ENCODE measurements at places on chromosomes 3 and 15.

DNA sequence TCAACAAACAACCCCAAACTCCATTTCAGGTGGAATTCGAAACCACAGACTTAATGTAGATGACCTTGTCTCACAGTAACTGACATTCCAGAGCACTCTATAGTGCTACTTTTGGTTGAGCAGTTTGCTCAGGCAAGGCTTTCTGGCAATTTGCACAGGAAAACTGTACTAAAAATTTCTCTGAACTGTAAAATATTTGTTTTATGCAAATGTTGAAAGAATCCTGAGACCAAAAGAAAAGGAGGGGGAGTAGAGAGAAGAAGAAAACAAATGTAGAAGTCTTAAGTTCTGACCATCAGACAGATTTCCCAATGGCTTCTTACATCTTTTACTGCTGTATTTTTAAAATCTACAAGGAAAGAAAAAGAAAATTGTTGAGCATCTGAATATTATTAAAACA lies 53.5 kb downstream of the DTWD1 start:
- DNase-seq, result no peak

GRCh38 chr3:147651107-147651778 lies 242.1 kb downstream of the ZIC1 start:
- no peak for DNase-seq

DNA sequence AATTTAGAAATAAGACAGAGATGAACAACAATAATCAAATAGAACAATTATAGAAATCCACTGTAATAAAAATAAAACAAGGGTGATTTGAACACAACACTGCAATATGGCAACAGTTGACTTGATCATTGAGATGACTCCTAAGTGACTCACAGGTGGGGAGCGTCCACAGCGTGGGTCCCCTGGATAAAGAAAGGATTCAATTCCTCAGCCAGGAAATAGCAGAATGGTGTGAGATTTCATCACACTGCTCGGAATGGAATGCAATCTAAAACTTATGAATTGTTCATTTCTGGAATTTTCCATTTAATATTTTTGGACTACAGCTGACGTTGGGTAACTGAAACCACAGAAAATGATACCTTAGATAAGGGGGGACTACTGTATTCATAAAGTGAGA lies 82.0 kb downstream of the CNTN3 start:
- no peak for DNase-seq

- DNase-seq, result no peak
These were observed 96.0 kb upstream of the ATP10A start for GRCh38 chr15:25959100-25959499.

DNA sequence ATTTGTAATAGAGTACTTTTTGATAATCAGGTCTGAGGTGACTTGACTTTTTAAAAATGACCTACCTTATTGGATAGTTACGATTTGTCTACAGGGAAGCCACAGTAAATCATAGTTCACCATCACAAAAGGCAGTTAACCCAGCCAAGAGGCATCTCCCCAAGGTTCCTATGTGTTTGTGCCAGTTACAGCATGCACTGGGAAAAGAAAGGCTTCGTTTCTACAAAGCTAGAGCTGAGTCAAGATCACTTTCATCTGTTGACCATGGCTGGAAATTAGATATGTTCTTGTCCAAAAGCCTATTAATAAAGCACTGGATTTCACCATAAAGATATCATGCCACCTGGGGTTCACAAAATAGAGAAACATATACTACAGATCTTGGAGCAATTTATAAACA lies 139.9 kb downstream of the GREM1 start:
- no peak for DNase-seq

DNA sequence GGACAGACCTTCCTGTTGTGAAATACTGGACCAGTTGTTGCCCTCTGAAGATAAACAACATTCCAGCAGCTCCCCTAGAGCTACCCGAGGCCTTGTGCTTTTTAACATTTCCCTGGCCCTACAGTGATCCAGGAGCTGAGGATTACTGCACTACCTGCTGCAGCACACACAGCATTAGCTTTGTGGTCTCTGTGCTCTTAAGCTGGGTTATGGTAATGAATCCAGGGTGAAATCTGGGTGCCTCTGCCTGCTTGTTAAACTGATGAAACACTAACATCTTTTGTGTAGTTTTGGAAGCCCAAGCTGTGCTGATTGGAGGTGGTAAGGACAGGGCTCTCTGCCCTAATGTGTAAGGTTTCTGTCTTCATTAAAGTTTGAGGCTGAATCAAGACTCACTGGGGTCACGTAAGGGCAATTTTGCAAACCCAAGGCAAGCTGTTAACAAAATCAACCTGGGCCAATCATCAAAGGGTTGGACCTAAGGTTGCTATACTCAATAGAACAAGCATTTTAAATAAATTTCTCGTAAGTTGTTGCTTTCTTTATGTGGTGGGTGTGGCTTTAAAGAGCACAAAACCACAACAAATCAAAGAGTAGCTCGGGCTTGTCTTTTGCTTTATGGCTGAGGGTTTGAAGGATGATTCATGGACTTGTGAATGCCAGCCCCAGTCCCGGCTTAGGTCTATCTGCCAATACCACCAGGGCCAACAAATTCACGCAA lies 183.9 kb downstream of the TPRG1 start:
- peak; percentile 15 for DNase-seq

DNA sequence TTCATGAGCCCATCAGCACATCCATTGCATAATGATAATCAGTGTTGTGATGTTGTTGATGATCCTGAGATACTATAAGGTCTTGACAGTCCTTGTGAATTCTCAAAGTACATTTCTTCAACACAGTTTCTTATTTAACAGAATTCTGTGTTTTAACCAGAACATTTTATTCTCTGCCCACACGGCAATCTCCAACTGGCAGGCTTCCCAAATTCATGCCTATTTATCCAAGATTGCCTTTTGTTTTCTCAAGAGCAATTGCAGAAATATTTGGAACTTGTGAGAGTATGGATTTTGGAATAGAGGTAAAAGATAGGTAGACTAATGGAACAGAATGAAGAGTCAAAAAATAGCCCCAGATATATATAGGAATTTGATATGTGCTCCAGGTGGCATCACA lies 116.0 kb downstream of the UACA start:
- DNase-seq, result no peak

DNA sequence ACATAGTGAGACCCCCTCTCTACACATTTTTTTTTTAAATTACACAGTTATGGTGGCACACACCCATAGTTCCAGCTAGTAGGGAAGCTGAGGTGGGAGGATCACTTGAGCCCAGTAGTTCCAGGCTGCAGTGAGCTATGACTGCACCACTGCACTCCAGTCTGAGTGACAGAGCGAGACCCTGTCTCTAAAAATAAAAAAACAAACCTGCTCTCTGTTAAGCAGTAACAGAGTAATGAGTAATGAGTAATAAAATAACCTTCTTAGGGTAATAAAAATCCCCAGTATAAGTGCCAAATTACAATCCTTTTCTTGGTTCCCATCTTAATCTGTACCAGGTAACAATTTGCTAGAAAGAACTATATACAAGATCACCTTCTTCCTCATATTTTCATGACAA lies 65.9 kb upstream of the PLXND1 start:
- DNase-seq, result no peak

DNA sequence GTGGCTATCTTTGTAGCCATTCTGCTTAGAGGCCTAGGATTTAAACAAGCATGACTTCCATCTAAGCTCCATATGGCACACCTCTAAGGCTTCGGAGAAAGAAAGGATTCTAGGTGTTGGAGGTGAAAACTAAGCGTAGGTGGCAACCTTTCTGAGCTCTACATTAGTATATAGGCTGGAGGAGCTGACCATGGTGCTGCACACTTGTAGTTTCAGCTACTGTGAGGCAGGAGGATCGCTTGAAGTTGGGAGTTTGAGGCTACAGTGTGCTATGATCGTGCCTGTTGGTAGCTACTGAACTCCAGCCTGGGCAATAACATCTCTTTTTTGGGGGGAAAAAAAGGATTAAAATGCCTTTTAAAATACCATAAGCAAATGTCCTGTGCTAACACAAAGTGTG lies 7.4 kb downstream of the EAF1 start:
- no peak for DNase-seq

DNA sequence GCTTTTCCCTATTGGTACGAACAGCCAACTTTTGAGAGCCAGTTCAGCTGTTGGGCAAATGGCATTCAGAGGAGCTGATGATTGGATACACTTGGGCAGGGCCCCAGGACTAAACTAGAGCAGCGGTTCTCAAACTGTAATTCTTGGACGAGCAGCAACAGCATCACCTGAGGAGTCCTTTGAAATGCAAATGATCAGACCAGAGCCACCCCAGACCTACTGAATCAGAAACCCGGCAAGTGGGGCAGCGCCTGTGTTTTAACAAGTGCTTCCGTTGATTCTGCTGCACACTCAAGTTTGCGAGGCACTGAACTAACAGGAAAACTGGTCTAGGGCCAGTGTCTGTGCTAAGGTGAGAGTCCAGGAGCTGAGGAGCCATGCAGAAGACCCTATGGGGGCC lies 239.7 kb downstream of the UACA start:
- no peak for DNase-seq

DNA sequence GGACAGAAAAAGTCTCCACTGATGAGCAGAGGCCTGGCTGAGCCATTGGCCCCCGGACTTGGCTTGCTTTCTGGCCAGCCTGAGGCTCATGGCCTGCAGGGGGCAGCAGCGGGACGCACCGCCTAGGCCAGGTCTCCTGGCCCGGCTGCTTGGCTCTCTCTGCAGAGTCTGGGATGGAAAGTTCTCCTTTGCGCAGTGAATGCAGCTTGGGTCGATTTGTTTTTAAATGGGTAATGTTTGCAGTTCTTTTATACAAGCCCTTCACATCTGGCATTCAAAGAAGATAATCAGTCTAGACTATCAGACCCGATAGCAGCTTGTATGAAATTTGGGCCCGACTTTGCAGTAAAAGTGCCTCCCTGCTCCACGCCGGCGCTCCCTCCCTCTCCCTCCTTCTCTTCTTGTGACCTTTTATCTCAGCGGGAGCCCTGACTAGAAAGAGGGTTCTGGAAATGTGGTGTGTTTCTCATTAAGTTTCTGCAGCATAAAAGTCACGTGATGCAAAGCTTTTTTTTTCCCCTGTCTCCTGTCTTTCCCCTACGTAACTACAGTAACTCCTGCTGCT lies 59.9 kb downstream of the ZNF621 start:
- peak; percentile 30 for DNase-seq

GRCh38 chr3:72448375-72448823 lies 399.8 kb downstream of the SHQ1 start:
- no peak for DNase-seq

DNA sequence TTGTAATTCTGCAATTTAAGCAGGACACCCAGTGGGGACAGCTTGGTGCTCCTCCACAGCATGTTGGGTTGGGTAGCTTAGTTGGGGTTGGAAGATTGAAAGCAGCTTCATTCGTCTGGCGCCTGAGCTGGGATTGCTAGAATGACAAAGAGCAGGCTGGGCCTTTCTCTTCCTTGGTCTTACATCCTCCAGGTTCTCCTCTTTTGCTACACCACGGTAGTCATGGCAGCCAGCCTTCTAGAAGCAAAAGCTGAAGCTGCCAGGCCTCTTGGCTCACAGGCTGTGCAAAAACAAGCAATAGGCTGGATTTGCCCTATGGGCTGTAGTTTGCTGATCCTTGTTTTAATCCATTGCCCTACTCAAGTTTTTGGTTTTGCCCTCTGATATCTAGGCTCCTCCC lies 3.2 kb upstream of the ANXA2 start:
- no peak for DNase-seq

GRCh38 chr3:42960786-42961185 lies 18.3 kb upstream of the GASK1A start:
- DNase-seq, result no peak

GRCh38 chr3:4845882-4846281 lies 133.4 kb upstream of the BHLHE40 start:
- DNase-seq, result no peak

GRCh38 chr3:125401402-125401801 lies 26.3 kb upstream of the ZNF148 start:
- DNase-seq, result no peak

- DNase-seq, result no peak
These were observed 90.6 kb upstream of the UMPS start for GRCh38 chr3:124639406-124640237.

DNA sequence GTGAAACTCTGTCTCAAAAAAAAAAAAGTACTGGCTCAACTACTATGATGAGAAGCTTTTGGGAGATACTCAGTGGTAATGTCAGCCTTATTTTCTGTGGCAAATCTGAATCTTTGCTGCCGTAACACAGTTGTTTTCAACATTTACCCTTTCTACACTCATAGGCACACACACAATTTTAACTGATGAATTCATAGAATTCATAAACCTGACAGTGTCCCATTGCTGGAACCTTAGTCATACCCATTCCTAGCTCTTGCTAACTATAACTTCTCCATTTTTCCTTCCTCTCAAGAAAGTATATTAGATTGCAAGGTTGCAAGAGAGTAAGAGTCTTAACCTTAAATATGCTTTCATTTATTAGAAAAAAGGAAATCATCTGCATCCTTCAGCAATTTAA lies 496.6 kb downstream of the FHIT start:
- no peak for DNase-seq

DNA sequence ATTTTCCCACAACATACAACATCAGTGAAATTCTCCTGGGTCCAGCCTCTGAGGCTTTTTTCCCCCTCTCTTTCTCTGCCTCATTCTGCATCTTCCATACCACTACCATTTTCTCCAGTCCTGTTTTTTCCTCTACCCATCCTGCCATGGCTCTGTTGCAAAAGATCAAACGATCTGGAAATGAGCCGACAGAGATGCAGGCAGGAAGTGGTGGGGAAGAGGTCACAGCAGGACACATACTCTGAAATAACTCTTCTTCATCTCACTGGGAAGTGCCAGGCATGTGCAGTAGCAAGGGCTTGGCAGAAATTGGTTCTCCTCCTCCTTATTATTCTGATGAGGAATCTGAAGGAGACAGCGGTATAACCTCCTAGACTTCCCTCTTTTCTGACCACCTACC lies 114.3 kb downstream of the CORO2B start:
- no peak for DNase-seq

GRCh38 chr15:99275525-99276128 lies 24.3 kb downstream of the LRRC28 start:
- no peak for DNase-seq

DNA sequence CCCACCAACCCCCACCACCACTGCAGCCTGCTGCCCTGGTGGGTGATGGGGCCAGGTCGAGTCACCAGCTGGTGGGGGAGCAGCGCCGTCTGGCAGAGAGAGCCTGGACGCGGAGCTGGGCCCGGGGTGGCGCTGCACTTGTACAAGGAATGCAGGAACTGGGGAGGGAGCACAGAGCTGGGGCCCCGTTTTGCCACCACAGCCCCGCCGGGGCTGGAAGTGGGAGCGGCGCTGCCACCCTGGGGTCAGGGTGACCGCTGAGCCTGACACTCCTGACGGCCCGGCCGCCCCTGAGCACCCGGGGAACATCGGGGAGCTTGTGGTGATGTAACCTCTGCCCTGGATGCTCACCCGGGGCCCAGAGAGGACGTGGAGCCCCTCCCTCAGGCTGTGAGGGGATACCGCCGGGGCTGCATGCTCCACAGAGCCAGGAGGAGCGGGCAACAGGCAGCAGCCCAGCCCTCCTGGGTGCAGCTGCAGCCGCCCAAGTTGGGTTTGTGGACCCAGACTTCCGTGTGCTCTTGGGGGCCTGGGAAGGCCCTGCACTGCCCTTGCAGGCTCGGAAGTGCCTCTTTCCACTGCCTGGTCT lies 32.6 kb upstream of the IREB2 start:
- DNase-seq, result no peak

- no peak for DNase-seq
These were observed 203.3 kb downstream of the CDIN1 start for GRCh38 chr15:36782681-36783080.
